Peyer's patch (tissue), 4 donors: ENCODE measurements at places on chromosomes 13 and 19. TPM values are rescaled to one million over a fixed set of nuclear protein-coding genes. Genes with fewer than 3 reads are reported as not detected.

DCT gene
- total RNA-seq, result not detected

MAG gene
- 3.8 TPM for total RNA-seq

ADAT3 gene
- 18.2 TPM for total RNA-seq

CABP5 gene
- total RNA-seq, result not detected

CPB2 gene
- not detected for total RNA-seq

NEK5 gene
- total RNA-seq, result not detected

SLC6A16 gene
- 5.8 TPM for total RNA-seq
